ENCODE measurements at places on chromosomes 12 and 14.

GRCh38 chr12:1357171-1357570 is 237.2 kb downstream of the FBXL14 start:
- peak; percentile 60 for DNase-seq

GRCh38 chr12:119807380-119807779 is 69.7 kb downstream of the CIT start:
- no peak for DNase-seq

GRCh38 chr12:3571724-3572123 is 80.7 kb downstream of the PRMT8 start:
- no peak for DNase-seq

DNA sequence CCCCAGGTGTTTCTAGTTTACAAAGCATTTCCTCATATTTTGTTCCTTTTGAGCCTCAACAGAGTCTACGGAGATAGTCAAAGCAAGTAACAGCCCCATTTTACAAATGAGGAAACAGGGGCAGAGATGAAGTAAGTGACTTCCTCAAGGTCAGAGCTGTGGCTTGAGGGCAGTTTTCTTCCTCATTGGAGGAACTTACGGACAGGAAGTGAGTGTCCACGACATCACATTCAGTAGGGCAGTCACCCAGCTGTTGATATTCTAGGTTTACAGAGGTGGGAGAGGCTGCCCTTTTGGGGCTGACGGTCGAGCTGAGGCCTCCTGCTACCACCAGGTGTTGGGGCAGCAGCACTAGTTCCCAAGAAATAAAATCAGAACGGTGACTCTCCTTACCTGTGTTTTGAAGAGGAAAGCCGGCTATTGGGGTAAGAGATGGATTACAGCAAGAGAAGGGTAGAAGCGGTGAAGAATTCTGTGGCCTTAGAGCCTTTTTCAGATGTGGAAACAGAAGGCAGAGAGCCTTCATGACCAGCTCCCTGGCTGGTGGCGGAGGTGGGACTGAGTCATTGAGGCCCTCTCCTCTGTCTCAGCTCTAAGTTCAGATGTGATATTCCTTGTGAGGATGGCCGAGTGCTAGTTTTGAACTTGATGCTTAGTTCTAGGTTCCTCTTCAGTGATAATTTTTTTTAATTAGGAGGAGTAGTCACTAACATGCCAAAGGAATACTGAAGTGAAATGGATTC is 41.7 kb downstream of the SUSD6 start:
- no peak for DNase-seq

- DNase-seq, result no peak
These were observed 5.1 kb downstream of the ANKRD9 start for GRCh38 chr14:102504328-102504999.

- no peak for DNase-seq
These were observed 40.6 kb downstream of the SLC15A4 start for GRCh38 chr12:128783129-128783574.

DNA sequence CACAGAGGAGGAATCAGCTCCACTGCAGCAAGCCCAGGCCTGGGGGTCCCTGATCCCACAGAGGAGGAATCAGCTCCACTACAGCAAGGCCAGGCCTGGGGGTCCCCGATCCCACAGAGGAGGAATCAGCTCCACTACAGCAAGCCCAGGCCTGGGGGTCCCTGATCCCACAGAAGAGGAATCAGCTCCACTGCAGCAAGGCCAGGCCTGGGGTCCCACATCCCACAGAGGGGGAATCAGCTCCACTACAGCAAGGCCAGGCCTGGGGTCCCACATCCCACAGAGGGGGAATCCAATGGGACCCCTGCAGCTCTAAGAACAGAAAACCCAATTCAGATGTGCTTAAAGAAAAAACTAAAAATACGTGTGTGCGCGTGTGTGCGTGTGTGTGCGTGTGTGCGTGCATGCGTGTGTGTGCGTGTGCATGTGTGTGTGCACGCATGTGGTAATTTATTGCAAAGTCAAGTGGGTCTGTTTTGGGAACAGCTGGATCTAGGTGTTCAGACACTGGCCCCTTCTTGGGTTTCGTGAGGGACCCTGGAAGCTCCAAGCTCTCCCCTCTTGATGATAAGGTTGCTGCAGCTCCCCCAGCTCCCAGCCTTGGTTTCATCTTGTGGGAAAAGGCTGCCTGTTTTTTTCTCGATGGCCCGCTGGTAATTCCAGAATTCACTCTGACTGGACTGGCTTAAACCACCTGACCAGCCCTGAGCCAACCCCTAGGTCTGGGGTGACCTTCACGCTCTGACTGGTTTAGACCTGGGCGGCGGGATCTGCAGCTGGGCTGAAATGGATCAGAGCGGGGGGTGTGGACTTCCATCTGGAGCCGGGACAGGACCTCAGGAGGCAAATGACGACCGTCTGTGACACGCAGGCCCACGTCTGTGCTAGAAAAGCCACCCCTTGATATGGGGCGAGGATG is 47.1 kb downstream of the GALNT9 start:
- DNase-seq, result no peak

DNA sequence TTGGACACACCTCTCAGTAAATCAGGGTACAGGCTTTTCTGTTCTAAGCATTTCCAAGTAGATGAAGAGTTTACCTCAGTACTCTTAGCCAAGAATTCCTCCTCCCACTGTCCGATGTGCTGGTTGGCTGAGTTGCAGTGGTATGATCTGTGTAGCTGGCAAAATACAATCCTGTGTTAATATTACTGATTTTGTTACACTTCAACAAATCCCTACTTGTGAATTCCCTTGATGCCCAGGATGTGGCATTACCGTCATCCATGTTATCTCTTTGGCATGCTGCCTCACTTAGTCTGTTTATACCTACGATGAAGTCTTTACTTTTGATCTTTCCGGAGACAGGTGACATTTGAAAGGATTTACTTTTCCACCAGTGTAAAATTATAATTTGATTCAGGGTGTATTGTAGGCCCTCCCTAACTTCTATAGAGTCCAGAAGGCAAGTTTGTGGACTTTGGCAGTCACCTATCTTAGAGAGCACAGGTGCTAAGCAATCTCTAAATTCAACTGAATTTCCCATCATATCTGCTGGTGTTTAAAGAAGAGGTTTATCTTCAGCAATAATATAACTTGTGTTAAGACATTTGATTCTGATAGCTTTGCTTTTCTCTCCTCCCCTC is 10.1 kb downstream of the CCDC196 start:
- DNase-seq, result no peak

DNA sequence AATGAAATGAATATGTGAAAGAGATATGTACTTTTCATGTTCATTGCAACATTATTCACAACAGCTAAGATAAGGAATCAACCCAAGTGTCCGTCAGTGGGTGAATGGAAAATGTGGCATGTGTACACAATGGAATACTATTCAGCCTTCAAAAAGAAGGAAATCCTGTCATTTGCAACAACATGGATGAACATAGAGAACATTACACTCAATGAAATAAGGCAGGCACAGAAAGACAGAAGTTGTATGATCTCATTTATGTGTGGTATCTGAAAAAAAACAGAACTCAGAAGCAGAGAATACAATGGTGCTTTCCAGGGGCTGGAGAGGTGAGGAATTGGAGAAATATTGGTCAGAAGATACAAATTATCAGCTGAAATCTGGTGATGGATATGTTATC is 54.0 kb downstream of the TAOK3 start:
- no peak for DNase-seq

- DNase-seq, result no peak
These were observed 218.9 kb downstream of the ITPR2 start for GRCh38 chr12:26614011-26614616.

DNA sequence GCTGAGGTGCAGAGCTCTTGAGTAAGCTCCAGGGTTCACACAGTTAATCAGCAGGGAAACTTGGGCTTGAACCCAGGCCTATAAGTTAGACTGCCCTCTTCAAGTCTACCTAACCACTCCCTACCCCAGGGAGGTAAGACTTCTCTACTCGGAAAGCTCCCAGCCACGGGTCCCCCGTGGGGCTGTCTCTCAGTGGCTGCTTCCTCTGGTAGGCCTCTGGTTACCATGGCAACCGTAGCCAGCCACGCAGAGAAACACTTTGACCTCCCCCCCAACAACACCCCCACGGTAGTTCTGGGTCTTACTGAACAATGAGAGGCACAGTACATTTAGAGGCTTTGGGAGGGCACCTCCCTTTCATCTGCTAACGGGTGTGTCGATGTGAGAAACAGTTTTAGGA is 245.2 kb downstream of the AACS start:
- no peak for DNase-seq

DNA sequence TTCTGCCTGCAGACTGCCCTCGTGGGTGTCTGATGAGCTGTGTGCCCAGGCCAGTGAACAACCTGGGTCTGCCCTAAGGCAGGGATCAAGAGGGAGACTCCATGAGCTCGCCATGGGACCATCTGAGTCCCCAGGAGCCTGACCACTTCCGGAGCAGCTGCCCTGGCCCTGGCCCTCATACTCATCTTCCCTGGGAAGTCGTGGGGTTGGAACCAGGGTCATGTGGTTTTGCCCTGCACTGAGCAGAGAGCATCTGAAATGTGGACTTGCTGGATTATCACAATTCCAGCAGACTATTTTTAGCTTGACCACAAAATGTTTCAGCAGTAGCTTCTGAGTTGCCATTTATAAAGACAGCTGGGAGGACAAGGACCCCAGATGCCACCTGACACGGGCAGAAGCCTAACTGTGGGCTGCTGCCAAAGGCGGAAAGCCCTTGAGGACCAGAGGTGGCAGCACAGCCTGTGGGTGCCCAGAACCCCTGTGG is 6.7 kb downstream of the BTBD6 start:
- peak; percentile 52 for DNase-seq

DNA sequence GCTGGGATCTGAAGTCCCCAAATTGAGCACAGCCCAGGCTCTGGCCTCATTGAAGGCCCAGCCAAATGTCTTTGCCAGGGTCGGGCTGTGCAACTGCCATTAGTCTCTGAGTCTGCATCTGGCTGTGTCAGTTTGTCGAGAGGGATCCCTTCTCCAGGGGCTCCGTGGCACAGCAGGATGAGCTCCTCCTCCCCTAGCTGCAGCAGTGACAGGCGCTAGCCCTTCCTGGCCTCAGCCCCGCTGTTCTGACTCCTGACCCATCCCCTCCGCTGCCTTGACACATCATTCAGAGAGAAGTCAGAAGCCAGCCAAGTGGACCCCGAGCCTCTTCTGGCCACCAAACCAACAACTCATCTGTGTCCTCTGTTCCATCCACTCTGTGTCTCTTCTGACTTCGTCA is 188.3 kb downstream of the CALM1 start:
- DNase-seq, result no peak

DNA sequence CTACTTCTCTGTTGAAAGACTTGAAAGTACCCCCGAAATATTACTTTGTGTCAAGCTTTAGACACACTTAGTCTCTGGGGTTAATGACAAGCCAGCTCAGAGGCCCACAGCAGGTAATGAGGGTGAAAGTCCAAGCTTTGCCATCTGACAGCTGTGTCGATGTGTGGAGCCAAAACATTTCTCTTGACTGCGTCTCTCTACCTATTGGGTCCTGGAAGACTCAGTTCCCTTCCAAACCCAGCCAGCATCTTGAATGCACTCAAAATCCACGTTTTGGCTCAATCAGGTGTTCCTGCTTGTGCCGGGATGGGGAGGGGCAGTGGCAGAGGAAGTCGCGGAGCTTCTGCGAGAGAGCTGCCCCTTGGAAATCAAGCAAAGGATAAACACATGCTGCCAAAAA is 3.2 kb downstream of the PLXNC1 start:
- no peak for DNase-seq

DNA sequence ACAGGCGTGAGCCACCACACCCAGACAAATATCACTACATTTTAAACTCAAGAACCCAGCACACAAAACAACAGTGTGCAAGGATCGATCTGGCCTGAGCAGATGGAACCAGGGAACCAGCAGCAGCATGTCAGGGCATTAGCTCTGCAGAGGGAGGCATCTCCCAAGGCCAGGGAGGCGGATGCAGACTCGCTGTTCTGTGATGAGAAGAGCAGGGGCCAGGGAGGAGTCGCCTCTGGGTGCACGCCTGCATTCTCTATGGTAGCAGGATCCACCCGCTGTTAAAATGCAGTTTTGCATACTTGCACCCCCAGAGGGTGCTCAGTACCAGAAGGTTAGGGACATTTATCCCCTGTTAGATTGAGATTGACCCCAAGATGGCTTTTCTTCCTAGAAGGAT is 17.9 kb downstream of the PGAM5 start:
- no peak for DNase-seq

GRCh38 chr12:112564160-112564784 is 145.5 kb downstream of the PTPN11 start:
- no peak for DNase-seq

- no peak for DNase-seq
These were observed 198.6 kb downstream of the RPAP3 start for GRCh38 chr12:47507221-47507620.

GRCh38 chr14:84087986-84088531 is 1441.9 kb upstream of the FLRT2 start:
- peak; percentile 57 for DNase-seq

GRCh38 chr14:68245146-68246073 is 425.8 kb downstream of the RAD51B start:
- DNase-seq, result peak; percentile 65

GRCh38 chr12:28253161-28253641 is 62.9 kb downstream of the CCDC91 start:
- peak; percentile 37 for DNase-seq

GRCh38 chr12:106369624-106370346 is 12.2 kb downstream of the POLR3B start:
- DNase-seq, result peak; percentile 73

DNA sequence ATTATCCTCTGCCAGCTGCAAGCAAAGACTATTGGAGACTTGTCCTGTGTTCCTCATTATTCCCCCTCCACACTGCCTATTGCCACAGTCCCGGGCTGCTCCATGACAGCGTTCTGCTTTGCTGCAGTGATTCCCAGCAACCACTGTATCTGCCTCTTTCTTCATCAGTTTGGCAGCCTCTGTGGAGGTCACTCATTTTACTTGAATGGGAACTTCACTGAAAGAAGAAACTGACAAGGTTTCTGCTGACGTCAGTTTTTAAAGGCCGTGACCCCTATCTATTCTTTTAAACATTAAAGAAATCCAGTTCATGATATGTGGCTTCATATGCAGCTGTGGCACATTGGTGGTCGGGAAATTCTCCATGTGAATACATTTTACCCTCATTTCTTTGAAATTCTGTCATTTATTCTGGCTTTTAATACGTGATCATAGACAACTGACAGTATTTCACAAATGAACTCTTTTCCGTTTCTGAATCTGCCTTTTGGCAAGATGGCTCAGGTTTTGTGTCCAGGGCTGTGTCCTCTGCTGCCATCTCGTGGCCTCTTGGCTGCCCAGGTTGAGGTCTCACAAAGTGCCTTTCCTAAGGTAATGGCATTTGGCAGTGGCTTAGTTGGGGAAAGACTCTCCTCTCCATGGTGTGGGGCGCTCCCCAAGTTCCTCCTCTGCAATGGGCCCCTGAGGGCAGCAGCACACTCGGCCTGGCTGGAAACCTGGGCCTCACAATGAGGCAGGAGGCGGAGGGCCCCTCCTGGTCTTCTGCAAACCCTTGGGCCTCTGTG is 5.8 kb downstream of the TMEM253 start:
- peak; percentile 70 for DNase-seq

DNA sequence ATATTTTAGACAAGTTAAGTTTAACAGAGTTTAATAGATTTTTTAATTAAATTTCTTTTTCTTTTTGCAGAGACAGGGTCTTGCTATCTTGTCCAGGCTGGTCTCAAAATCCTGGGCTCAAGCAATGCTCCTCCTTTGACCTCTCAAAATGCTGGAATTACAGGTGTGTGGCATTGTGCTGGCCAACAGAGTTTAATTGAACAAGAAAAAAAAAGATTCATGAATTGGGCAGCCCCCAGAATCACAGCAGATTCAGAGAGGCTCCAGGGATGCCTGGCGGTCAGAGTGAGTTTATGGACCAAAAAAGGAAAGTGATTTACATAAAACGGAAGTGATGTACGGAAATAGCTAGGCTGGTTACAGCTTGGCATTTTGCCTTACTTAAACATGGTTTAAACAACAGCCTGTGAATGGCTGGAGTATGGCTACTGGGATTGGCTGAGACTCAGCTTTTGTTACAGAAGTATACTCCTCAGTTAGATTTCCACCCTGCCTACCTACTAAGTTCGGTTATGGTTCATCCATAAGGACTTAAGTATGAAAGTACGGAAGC is 14.5 kb upstream of the TESPA1 start:
- DNase-seq, result no peak
